ENCODE measurements at places on chromosomes 2 and 18. TPM values are rescaled to one million over a fixed set of nuclear protein-coding genes. Genes with fewer than 3 reads are reported as not detected.

Gene PLEK
- polyA plus RNA-seq, result 4.7 TPM

DNA sequence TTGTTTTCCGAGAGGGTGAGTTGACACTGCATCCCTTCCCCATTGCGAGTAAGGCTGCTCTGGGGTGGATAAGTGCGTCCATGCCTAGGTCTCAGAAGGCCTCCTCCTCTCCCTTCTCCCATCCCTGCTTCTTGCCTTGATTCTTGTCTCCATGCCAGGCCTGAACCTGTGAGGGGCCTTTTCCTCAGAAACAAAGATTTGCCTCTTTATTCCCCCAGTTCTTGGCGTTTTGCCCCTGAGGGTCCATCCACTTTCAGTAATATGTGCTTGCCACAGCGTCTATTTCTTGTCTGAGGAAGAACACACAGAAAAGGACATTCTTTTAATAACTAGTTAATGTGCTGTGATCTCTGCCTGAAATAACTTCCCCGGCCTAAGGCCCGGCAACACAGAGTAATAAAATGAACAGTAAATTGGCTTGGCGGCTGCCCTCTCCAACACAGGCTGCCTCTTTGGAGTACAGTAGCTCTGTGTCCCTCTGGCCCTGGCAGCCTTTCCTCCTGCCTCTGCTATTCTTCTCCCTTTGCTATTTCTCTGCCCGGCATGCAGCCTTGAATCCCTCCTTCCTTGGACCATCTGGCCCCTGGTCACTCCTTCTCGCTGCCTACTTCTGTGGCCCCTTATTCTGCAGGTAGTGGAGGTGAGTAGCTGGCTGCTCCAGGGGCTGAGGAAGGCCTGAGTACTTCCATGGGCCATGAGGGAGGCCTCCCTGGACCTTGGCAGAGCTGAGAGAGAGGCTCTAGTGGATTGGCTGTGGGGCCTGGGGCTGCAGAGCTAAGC, 4.4 kb downstream of the EHD3 start:
- no peak for DNase-seq

Gene MDH1
- 431 TPM for polyA plus RNA-seq

DNA sequence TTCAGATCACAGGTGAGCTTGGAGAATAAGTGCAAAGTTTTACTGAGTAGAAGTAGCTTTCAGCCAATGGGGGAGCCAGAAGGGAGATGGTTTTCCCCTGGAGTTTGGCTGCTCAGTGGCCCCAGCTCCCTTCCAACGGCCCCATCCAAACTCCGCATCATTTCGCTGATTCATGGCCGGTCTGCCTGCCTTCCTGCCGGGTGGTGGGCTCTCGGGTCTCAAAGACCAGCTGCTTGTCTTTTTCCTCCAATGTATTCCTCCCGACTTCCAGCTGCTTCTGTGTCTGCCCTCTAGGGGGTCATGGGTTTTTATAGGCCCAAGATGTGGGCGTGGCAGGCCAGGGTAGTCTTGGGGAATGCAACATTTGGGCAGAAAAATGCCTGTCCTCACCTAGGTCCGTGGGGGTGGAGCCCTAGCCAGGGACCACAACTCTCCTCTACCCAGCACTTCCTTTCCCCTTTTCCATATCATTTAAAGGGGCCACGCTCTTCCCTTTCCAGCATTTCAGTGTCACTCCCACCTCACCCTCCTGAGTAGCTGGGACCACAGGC, 73.5 kb downstream of the MEX3C start:
- no peak for DNase-seq

DNA sequence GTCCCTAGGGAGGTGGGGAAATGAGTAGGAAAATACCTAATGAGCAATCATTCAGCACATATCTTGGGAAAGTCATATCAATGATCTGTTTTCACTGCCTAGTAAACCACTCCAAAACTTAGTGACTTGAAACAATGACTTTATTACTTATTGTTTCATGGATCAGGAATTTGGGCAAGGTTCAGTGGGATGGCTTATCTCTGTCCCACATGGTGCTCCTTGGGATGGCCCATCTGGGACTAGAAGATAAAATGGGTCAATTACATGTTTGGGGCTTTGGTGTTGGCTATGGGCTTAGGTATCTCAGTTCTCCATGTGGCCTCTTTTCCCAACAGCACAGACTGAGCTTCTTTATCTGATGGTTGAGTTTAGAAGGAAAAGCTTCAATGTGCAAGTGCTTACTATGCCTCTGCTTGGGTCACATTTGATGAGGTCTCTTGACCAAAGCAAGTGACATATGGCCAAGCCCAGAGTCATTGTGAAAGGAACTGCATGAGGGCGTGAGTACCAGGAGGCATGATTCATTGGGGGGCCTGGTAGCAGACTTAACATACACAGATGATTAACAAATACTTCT, 218.1 kb upstream of the TNP1 start:
- DNase-seq, result no peak

- DNase-seq, result no peak
Observed at GRCh38 chr2:7758073-7758759, 841.0 kb downstream of the RNF144A start.

Measured in left kidney (tissue), 8 donors.